Choroid plexus epithelial cell (primary cell): ENCODE measurements at places on chromosomes 2 and 18.

DNA sequence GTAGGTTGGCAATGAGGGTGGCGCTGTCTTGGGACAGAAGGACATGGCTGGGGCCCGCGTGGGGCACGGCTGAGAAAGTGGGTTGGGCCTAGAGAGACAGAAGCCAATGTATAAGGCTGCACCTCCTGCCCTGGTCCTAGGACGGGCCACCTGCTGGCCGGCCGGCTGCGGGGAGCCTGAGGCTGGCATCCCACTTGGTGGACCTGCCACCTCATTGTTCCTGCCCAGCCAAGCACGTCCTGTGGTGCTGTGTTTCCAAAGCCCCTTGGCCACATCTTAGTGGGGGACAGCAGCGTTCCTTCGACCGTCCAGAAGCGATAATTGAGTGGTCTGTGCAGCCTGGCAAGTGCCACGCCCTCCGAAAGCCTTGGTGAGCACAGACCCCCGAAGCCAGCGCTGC, 223.9 kb downstream of the LDLRAD4 start:
- no peak for DNase-seq

DNA sequence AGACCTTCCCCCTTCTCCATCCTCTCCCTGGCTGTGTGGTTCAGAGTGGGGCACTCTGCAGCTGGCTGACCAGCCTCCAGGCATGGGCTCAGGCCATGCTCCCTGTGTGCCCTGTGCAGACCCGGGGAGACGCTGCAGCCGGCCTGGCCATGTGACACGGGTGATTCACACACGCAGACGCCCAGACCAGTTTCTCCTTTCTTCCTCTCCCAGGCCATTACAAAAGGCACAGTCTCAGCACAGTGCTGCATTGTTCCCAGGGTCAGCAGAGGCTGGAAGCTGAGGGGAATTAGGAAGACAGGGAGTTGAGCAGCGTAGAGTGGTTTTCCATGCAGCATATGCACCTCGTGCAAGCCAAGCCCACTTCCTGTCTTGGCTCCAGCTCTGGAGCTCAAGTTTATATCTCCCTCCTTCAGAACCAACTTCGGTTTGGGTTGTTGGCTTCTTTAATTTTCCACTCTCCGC, 288.5 kb downstream of the TNS1 start:
- peak; percentile 24 for DNase-seq

GRCh38 chr18:7658701-7659100, 91.6 kb downstream of the PTPRM start:
- peak; percentile 42 for DNase-seq

DNA sequence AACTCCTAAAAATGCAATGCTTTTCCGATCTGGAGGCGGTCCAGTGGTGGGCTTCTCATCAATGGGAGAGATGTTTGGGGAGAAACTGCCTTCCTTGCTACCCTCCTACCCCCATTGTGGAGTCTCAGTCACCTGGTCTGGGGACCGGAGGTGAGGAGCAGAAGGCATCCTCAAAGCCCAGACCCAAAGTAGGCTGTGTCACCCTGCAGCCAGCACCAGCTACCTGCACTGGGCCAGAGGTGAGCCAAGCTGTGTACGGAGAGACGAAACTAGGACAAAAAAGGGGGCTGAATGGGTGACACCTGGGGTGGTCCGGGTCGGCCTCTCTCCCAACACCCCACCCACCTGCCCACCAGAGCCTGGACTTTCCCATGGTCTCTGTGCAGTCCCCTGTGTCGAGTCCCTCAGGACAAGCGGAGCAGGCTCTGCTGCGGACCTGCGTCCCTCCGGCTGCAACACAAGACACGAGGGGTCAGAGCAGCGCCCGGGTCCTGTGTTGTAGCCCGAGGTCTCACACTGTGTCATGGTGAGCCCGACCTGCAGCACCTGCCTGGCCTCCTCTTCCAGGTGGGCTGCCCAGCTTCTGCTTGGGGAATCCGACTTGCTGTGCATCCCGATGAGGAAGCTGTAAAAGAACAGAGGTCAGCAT, 68.0 kb upstream of the RMP24 start:
- no peak for DNase-seq

- DNase-seq, result peak; percentile 75
Measured at GRCh38 chr2:143284087-143284675, 155.0 kb downstream of the ARHGAP15 start.

DNA sequence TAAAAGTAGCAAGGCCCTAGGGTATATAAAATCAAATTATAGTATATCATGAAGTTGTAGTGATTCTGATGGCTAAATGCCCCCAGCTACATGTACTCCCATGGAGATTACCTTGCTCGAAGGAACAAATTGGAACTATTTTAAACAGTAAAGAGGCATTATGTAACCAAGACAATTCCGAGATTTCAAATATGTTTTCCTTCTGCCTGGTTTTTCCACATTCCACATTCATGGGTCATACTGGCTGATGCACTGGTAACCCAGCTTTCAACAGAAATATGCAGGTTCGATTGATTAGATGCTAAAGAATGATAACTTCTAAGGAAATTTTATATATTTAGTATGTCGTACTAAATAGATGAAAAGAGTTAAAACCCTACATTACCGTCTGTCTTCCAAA, 62.3 kb upstream of the MGAT4A start:
- DNase-seq, result no peak

DNA sequence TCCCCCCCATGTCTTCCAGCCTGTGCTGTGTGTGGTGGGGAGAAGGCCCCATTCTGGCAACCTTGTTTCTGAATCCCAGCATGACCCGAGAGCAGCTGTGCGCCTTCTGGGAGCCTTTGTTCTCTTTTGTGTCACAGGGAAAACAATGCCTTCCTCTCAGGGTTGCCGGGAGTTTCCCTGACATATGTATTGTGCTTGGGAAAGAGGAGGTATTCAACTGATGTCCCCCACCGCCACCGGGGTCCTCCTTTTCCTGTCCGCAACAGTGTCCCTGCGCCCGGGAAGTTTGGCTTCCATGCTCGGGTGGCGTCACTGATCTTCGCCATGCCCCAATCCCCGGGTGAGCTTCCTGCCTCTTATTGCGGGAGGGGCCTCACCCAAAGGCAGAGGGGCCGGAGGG, 77.5 kb upstream of the ASB18 start:
- DNase-seq, result no peak

DNA sequence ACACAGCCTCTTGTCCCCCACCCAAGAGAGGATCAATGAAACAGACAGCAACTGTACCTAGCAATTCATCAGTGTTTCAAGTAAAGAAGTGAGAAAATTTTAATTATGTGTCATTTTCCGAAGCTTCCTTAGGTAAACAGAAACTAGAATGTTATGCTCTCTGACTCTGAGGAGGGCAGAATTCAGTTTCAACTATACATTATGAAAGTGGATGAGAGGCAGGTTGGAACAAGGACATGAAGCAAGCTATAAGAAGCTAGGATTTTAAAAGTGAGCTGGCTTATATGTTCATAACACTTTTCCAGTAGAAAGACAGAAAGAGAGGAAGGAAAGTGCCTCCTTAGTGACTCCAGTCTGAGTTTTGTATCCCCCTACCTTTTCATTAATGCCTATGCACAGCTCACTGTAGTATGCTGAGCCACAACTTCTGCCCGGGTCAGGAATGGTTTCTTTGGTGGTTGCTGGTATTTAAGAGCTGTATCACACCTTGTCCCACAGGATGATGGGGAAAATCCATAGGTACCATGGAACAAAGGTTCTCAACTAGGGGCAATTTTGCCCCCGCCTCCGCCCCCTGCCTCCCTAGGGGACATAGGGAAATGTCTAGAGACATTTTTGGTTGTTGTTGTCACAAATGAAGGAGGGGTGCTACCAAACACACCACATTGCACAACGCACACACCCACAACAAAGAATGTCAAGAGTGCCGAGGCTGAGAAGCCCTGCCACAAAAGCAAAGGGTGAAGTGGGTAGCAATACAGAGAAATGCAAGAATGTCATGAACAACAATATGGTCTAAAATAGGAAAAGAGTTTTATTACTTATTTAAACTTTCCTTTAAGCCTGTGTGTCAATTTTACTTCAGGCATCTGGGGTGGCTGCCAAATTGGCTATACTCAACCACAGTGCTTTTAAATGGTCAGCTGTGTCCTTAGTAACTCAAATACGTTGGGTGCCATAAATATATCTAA, 161.0 kb upstream of the ZFP36L2 start:
- peak; percentile 63 for DNase-seq

- no peak for DNase-seq
Measured at GRCh38 chr2:162073888-162074631, at the start of gene DPP4. Gene DPP4 (minus strand): TSS chr2:162074215. CDS start chr2:162073981, 234 bp downstream.

DNA sequence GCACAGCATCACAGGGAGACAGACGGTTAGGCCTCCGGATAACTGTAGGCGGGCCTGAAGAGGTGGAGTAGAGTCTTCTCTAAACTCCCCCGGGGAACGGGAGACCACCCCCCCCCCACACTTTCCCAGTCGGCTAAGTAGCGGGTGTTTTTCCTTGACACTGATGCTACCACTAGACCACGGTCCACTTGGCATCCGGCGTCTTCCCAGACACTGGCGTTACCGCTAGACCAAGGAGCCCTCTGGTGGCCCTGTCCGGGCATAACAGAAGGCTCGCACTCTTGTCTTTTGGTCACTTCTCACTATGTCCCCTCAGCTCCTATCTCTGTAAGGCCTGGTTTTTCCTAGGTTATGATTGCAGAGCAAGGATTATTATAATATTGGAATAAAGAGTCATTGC, 25.7 kb upstream of the NCL start:
- DNase-seq, result peak; percentile 8

GRCh38 chr2:121992700-121993099, 237.2 kb downstream of the TSN start:
- no peak for DNase-seq

DNA sequence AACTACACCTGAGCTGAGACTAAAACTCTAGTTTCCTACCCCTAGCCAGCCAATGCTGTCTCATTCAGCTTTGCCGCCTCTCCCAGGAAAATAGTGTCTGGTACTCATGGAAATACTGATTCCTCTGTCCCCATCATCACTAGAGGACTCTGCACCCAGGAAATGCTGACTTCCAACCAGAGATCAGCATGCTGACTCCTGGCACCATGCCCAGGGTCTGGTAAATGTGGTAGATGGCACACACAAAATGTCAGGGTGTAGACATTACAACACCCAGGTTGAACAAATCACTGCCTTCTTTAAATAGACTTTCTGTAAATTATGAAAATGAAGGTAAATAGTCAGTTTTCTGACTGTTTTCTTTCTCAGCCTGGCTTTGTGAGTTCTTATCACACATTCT, 307.3 kb upstream of the CHAC2 start:
- peak; percentile 5 for DNase-seq

DNA sequence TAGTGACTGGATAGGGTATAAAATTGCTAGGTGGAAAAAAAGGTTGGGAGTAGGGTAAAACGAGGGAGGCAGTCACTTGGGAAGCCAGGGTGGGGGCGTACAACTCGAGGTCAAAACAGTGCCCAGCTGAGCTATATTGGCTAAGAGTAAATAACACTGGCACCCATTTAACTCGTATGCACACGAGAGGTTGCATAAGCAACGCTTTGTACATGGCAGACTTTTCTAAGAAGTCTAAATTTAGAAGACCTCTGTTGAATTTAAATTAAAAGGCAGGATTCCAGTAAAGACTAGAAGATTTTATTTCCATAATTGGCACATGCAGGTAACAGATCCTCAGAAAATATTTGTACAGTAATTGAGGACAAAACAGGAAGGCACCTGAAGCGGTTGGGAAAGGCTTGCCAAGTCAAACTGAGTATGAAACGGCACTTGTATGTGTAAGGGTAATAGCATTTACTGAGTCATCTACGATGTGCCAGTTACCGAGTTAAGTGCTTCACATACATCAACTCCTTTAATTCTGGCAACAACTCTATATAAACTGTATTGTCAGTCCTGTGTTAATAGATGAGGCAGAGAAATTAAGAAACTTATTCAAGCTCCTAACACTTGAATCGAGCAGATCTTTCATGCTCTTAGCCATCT, 1.4 kb upstream of the MALT1 start:
- DNase-seq, result peak; percentile 30

DNA sequence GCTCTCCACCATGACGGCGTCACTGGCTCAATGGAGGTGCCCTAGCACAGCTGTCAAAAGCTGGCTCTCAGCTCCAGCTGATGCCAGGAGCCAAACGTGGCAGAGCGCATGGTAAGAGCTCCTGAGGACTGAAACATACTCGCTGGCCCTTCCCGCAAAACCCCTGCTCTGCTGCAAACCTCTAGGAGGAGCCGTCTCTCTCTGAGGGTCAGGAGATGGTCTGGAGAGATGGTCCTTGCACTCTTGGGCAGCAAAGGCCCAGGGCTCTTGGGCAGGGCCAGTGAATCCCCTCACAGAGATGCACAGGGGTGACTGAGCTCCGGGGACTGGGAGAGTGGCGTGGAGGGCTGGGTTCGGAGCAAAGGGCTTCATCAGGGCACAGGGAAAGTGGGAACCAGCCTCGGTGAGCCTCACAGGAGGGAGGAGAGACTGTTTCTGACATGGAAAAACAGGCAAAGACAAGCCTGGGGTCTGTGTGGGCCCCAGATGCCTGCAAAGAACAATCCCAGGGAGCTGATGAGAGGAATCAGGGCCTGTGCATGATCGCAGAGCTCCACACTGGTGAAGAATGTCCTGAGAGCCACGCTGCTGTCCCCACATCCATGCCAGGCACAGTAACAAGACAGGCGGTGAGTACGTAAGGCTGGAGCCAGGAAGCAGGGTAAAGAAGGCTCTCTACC, 17.2 kb downstream of the SNORC start:
- DNase-seq, result peak; percentile 40

- no peak for DNase-seq
Measured at GRCh38 chr2:222828572-222828971, 32.3 kb upstream of the ACSL3 start.

DNA sequence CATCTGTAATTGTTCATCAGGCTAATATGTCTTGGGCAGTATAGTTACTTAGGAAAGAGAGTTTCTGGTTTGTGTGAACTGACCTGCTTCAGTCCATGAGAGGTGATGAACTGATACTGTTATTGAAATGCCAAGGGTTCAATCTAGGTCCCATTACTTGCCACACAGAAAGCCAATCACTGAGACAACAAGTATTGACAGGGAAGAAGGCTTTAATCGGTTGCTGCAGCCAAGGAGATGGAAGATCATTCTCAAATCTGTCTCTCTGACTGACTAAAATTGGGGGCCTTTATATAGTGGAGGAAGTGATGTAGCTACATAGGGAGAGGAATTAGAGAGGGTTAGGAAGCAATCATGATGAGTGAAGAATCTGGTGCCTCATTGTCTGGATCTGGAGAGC, 19.9 kb upstream of the FAM98A start:
- DNase-seq, result no peak

DNA sequence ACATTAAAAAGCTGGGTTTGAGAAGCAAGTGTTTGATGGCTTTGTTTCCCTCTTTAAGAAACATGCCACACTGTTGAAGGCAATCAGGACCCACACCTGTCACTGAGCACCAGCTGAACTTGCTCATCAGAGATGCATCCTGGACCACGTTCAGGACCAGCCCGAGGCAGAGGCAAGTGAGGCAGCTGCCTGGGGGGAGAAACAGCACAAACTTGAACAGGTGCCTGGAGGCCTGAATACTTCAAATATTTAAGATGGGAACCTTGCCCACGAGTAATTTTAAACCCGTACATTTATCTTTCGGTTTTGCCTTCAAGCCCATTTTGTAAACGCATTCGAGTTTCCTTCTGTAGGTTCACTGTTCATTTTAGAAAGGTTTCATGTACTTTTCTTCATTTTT, 421.3 kb downstream of the NYAP2 start:
- no peak for DNase-seq

- no peak for DNase-seq
Measured at GRCh38 chr2:106176446-106177099, 17.5 kb downstream of the UXS1 start.
